Naive B cell (primary cell): ENCODE measurements at places on chromosomes 12 and 14.

DNA sequence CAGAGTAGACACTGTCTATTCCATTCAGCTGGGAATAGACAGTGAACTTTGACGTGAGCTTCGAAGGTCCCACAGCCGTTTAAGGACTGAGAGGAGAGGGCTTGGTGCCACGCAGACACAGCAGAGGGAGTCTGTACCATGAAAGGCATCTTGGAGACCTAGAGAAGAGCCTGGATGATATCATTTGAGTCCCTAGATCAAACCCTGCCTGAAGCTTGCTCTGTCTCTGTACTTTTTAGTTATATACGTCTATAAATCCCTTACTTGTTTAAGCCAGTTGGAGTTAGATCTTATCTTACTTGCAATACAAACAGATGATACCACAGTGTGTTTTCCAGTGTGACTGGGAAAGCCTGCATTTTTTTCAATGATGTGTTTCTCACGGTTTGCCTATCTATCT, 128.9 kb upstream of the RTL1 start:
- no peak for DNase-seq

DNA sequence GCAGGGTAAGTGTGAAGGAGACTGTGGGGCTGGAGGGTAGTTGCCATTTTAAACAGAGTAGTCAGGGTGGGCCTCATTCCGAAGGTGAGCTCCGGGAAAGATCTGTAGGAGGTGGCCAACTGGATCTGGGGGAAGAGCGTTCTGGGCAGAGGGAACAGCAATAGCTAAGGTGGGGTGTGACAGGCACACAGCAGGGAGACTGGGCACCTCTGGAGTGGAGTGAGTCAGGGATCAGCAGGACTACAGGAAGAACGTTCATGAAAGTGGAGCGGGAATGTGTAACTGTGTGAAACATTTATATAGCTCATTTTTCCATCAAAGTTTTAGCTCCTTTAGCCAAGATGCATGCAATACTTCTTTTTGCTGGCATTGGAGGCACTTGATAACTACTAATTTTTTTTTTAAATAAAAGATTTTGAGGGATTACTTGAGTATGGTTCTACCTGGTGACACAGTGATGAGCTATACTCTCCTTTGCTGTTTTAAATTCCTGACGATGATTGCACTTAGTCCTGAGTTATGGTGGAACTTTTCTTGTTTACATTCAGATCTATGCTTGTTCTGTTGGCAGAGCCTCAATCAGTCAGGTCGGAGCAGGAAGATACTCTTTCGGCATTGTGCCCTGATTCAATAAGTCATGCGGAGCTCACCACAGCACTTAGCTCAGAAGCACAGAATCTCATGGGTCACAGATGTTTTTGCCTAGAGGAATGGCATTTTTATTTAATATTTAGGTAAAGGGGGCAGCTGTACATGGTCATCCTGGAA, 106.4 kb downstream of the WIF1 start:
- DNase-seq = no peak

- DNase-seq = no peak
Observed at GRCh38 chr12:50013361-50014147, 11.7 kb downstream of the RACGAP1 start.

GRCh38 chr12:45601888-45602287, 127.6 kb upstream of the ARID2 start:
- no peak for DNase-seq

DNA sequence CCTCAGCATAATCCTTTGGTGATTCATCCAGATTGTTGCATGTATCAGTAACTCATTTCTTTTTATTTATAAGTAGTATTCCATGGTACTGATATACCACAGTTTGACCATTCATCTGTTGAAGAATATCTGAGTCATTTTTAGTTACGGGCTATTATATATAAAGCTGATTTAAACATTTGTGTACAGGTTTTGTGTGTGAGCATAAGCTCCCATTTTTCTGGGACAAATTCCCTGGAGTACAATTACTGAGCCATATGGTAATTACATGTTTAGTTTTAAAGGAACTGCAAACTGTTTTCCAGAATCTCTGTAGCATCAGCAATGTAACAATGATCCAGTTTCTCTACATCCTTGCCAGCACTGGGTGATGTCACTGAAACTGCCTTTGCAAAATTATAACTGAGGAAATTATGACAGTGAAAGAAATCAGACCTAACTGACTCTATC, 236.2 kb upstream of the KRR1 start:
- DNase-seq = no peak

DNA sequence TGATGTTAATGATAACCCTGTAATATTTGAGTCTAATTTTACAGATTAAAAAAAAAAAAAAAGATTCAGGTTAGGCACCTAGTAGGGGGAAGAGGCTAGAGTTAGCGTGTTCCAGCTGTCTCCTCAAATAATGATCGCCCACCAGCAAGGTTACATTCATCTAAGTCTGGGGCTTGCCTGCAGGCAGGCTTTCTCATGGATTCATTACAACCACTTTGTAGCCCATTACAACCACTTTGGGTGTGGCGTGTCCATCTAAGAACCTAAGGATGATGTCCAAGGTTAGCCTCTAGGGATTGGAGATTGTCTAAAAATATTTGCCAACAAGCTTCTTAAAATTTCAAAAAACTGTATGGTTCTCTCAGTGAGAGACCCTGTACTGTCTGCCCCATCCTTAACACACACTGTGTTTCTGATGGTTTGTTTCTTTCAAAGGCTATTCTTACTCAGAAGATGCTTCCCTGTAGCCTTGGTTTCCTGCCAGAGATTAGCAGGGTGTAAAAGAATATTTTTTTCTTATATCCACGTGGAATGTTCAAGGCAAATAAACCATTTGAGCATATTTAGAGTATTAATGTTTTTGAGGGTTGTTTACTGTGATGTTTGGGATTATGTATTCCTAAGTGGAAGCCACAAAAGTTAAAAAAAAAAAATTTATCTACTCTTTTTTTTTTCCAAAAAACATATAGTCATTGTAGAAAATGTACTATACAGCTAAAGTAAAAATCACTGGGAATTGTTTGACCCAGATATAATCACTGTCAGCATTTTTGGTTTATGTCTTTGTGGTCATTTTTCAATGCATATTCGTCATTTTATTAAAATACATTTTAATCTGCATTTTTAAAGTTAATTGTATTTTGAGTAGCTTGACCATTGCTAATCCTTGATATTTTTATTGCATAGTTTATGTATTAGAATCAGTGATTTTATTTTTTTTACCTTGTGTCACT, 1.7 kb downstream of the DYNC1H1 start:
- DNase-seq = no peak

- DNase-seq = no peak
Observed at GRCh38 chr14:32457213-32457920, 128.3 kb downstream of the AKAP6 start.

GRCh38 chr14:49017447-49017846, 568.7 kb downstream of the RPS29 start:
- DNase-seq = peak; percentile 11

GRCh38 chr14:46819117-46819516, 167.5 kb upstream of the RPL10L start:
- DNase-seq = no peak

- DNase-seq = no peak
Observed at GRCh38 chr14:88196925-88197324, 126.1 kb downstream of the KCNK10 start.

GRCh38 chr12:127239781-127240180, 1027.2 kb upstream of the TMEM132C start:
- no peak for DNase-seq

DNA sequence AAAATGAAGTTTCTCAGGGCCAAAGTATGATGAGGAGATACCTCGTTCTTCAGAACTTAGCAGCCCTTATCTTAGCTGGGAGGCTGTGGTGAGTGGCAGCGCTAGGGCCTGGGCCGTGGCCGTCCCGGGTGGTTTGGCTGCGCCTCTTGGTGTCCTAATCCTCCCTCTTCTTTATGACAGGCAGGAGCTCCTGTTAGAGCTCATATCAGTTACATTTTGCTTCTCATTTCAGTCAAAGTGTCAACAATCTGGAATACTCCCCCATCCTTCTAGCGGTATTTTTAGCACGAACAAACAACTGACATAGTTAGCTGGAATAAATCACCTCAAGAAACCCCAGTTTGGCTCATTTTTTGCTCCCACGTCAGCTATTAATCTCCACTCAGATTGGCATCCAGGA, 188.8 kb downstream of the TTC7B start:
- no peak for DNase-seq

DNA sequence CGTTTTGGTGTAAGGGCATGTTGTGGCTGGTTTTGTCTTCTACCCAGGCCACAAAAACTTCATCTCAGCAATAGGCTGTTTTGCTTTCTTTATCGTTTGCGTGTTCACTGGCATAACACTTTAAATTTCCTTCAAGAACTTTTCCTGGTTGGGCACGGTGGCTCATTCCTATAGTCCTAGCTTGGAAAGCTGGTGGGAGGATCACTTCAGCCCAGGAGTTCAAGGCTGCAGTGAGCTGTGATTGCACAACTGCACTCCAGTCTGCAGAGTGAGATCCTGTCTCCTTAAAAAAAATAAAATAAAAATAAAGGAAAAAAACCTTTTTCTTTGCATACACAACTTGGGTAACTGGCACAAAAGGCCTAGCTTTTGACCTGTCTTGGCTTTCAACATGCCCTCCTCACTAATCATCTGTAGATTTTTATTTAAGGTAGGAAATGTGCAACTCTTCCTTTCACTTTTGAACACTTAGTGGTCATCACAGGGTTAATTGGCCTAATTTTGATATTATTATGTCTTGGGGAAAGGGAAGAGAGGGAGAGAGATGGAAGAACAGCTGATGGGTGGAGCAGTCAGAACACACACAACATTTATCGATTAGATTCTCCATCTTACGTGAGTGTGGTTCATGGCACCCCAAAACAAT, 78.9 kb upstream of the PSMA6 start:
- DNase-seq = no peak

GRCh38 chr14:65414961-65415589, 2.5 kb downstream of the FUT8 start:
- peak; percentile 9 for DNase-seq

GRCh38 chr12:62724285-62724684, 210.7 kb downstream of the PPM1H start:
- no peak for DNase-seq

DNA sequence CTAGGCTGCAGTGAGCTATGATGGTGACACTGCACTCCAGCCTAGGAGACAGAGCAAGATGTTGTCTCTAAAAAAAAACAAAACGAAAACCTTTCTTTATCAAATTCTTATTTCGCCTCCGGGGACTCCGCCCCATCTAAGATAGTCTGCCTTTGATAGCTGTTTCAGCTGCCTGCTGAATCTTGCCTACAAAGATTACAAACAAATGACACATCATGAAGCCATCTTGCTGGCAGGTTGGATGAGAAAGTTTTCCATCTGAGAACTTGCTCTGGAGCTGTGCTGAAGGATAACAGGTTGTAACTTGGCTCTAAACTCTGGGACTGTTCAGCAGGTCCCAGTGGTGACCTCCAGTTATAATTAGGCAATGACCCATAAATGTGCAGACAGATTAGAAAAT, 41.8 kb upstream of the AEBP2 start:
- DNase-seq = no peak
